ENCODE measurements at places on chromosomes 11 and 22.

DNA sequence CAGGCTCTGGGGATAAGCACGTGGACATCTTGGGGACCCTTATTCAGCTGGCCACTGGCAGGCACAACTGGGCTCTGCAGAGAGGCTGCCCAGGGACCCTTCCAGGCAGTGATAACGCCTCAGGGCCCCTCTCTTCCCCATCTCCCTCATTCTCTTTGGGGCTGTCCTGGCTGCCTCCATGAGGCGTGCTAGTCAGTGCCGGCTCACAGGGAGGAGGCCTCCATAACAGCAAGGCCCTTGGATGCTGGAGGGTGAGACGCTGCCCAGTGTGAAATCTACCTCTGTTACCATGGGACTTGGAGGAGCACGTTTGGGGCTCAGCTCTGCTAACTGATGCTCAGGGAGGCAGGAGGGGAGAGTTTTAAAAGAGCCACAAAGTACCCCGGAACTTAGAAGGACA lies 221.3 kb downstream of the CTTN start:
- DNase-seq, result no peak

DNA sequence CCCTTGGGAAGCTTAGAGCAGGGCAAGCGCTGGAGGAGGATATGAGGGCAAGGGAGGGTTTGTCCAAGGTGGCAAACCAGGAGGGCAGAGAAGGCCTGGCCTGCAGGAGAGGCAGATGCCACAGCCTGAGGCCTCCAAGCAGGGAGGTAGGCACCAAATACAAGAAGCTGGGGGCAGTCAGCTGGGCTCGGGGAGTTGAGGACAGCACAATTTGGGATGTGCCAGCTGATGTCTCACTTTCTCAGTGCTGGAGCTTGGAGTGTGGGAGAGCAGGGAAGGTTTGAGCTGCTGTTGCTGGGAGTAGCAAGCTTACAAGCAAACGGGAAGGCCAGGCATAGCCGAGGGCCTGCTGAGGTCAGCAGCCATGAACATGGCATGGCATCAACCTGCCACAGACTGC lies 4.0 kb downstream of the ZDHHC24 start:
- DNase-seq, result no peak

GRCh38 chr22:47822422-47822821 lies 1060.0 kb downstream of the TBC1D22A start:
- DNase-seq, result no peak

GRCh38 chr11:12556788-12557384 lies 117.3 kb upstream of the TEAD1 start:
- no peak for DNase-seq

Data from CD4-positive, alpha-beta T cell treated with Interleukin-6 at 100 ng/mL for 8 hours (primary cell).